ENCODE measurements at places on chromosomes 16 and 17. TPM values are rescaled to one million over a fixed set of nuclear protein-coding genes. Genes with fewer than 3 reads are reported as not detected.

The KNOP1 gene
- 10.9 TPM for total RNA-seq

- no peak overlapping the region for H3K27ac ChIP-seq
- no peak overlapping the region for H3K4me3 ChIP-seq
- peaks cover 11% of the 10 kb centered on the region for H3K4me1 ChIP-seq
- no peak for DNase-seq
- no peaks in the 10 kb centered on the region for H3K27me3 ChIP-seq
Observed at GRCh38 chr16:82194086-82194485, 24.1 kb upstream of the MPHOSPH6 start.

GRCh38 chr17:35614810-35615209 is 27.7 kb downstream of the AP2B1 start:
- no peak overlapping the region for H3K4me3 ChIP-seq
- no peaks in the 10 kb centered on the region for H3K27me3 ChIP-seq
- no peak overlapping the region for H3K27ac ChIP-seq
- DNase-seq: no peak
- peaks cover 47% of the 10 kb centered on the region for H3K36me3 ChIP-seq
- peaks cover 7% of the 10 kb centered on the region for H3K4me1 ChIP-seq

GRCh38 chr17:50955667-50956120 is 89.5 kb upstream of the TOB1 start:
- H3K36me3 ChIP-seq: peaks cover 15% of the 10 kb centered on the region
- peaks cover 31% of the 10 kb centered on the region for H3K4me1 ChIP-seq
- DNase-seq: no peak
- H3K27me3 ChIP-seq: no peaks in the 10 kb centered on the region

DNA sequence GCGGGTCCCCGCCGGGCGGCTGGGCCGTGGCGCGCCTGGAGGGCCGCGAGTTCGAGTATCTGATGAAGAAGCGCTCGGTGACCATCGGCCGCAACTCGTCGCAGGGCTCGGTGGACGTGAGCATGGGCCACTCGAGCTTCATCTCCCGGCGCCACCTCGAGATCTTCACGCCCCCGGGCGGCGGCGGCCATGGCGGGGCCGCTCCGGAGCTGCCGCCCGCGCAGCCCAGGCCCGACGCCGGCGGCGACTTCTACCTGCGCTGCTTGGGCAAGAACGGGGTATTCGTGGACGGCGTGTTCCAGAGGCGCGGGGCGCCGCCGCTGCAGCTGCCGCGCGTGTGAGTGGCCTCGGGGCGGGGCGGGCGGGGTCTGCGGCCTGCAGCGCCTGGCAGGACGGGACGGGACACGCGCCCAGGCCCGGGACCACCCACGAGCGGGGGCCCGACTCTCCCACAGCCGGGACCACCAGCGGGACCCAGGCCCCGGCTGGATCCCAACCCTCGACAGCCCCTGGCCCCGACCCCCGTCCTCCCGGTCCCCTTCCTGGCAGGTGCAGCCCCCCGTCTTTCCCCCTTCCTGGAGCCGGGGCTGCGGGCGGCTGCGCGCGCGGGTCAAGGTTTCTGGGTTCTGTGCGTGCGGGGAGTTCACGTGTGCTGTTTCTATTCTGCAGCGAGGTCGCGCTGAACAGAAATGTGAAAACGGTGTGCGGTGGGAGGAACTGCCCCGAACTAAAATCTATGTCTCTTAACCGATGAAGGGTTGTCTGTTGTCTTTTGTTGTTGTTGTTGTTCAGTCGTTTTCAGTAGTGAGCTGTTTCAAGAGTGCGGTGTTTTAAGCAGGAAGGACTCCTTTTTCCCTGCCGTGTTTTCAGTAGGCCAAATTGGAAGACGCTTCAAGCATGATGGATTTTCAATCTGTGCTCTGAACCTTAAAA is 705 bp downstream of the FOXK2 start:
- H3K4me1 ChIP-seq: peaks cover 50% of the 10 kb centered on the region
- H3K27me3 ChIP-seq: no peaks in the 10 kb centered on the region
- peak; percentile 55 for DNase-seq
- H3K36me3 ChIP-seq: no peaks in the 10 kb centered on the region

- peaks cover 1% of the 10 kb centered on the region for H3K27me3 ChIP-seq
- no peak overlapping the region for H3K27ac ChIP-seq
- H3K4me3 ChIP-seq: no peak overlapping the region
- DNase-seq: no peak
Observed at GRCh38 chr16:17830651-17831050, 359.9 kb upstream of the XYLT1 start.

DNA sequence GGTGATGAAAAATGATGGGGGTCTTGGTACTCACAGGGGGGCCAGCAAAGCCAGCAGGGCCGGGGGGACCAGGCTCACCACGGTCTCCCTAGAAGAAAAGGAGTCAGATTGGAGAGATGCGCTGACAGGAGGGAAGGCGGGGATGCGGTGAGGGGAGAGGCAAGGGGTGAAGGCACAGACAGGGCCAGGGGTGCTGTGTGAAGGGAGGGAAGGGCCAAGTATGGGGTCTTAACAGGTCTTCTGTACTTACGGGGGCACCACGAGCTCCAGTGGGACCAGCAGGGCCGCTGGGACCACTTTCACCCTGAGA is 11.2 kb downstream of the COL1A1 start:
- H3K36me3 ChIP-seq: peaks cover 93% of the 10 kb centered on the region
- H3K27me3 ChIP-seq: no peaks in the 10 kb centered on the region
- no peak overlapping the region for H3K27ac ChIP-seq
- no peak for DNase-seq
- H3K4me3 ChIP-seq: no peak overlapping the region

GRCh38 chr17:21379080-21379711 is 3.0 kb downstream of the KCNJ12 start:
- H3K4me1 ChIP-seq: peaks cover 24% of the 10 kb centered on the region
- H3K27me3 ChIP-seq: peaks cover 44% of the 10 kb centered on the region
- no peak overlapping the region for H3K4me3 ChIP-seq
- no peaks in the 10 kb centered on the region for H3K36me3 ChIP-seq
